ENCODE measurements at places on chromosomes 16 and 17. TPM values are rescaled to one million over a fixed set of nuclear protein-coding genes. Genes with fewer than 3 reads are reported as not detected.

SLC52A1 gene
- not detected for total RNA-seq

PRSS27 gene
- total RNA-seq = not detected

CD300LB gene
- 0.15 TPM for total RNA-seq

NPW gene
- not detected for total RNA-seq

ST6GALNAC2 gene
- 14.9 TPM for total RNA-seq

DNA sequence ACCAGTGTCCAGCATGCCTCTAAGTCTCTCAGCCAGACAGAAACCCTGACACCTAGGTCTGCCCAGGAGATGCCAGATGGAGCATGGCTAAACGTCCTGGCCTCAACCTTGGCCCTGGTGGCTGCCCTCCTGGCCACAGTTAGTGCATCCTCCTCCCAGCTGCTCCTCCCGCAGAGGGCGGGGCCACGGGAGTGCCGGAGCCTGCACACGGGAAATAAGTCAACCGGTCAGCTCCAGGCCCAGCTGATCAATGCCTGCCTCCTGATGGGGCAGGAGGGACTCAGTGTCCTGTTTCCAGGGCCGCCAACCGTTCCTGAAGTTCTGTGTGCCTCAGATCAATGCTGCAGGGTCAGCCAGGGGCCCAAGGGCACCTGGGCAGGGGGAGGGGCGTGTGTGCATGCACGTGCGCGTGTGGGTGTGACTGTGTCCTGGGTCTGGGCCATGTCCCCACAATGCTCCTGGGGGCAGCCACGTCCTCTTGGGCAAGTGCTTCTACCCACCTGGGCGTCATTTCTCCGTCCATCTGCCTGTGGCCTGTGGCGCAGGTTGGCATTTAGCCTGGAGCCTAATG lies 4.6 kb upstream of the KCNJ12 start:
- no peaks in the 10 kb centered on the region for H3K36me3 ChIP-seq
- no peak for DNase-seq
- H3K27ac ChIP-seq = peak overlapping the region; percentile 71
- peaks cover 21% of the 10 kb centered on the region for H3K4me1 ChIP-seq

DNA sequence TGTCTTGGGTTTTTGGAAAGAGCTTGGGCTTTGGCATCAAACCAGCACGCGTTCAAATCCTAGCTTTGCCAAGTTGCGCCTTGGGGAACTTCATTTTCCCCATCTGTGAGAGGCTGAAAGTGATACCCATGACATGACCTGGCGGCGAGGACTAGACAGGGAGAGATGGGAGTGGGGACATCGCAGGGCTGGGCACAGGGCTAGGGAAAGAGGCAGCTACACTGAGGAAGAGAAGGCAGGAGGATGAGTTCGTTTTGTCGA lies 202.9 kb downstream of the IRF8 start:
- no peak overlapping the region for H3K4me3 ChIP-seq
- H3K4me1 ChIP-seq = no peaks in the 10 kb centered on the region
- H3K27me3 ChIP-seq = peaks cover 19% of the 10 kb centered on the region

DNA sequence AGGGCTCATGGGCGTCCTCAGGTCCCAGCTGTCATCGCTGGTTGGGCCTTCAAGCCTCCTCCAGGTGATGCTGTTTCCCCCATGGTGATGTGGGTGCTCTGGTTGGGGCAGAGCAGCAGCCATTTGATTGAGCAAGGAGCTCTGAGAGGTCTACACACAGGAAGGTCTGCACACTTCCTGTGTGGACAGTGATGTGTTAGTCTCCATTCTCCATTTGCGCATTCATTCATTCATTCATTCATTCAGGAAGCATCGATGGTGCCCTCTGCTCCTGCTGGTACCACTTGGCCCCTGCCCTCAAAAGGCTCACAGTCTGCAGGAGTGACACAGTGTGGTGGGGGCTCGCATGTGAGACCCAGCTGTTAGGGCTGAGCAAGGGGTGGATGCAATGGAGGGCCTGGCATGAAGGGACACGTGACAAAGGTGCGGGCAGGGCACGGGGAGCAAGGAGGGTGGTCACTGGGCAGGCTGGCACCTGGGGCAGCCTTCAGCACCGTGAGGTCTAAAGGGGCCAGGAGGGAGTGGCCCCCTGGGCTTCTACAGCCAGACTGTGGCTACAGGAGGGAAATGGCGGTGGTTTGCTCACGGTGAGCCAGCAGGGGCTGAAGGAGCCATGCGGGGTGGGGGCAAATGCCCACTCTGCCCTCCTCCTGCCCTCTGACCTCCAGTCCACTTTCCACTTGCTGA lies 1.5 kb downstream of the ADGRG3 start:
- H3K27me3 ChIP-seq = no peaks in the 10 kb centered on the region
- no peak overlapping the region for H3K27ac ChIP-seq
- no peaks in the 10 kb centered on the region for H3K4me1 ChIP-seq
- H3K4me3 ChIP-seq = no peak overlapping the region
- no peaks in the 10 kb centered on the region for H3K36me3 ChIP-seq
- DNase-seq = no peak

DNA sequence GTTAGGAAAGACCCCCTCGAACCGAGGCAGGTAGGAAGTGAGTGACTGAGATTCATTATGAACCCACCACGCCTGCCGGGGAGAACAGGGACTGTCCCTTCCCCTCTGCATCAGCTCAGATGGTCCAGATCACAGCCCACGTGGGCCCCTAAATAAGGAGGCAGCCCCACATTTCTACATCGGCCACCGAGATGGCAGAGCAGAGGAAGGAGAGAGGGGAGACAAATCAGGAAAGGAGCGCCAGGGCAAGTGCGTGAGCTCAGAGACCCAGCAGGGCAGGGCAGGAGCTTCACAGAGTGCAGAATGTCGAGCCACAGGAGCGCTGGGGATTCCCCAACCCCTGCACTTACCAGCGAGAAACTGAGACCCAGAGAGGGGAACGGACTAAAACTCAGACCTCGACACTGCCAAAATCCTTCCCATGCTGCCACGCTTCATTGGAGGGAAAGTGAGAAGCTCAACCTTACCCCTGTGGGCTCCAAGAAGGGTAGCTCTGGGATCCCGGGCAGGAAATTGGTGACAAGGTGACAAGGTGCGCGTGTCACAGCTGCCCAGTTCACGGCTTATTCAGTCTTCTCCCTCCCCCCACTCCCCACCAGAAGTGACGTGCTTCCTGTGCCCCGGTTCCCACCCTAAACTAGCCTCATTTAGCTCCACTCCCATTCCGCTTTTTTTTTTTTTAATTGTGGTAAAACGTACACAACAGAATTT lies at the start of gene ICAM2:
Gene ICAM2 (minus strand): TSS at position 578 of the 711 bp plus-strand sequence. CDS start 13,942 bp downstream, outside the sequence.
- DNase-seq = peak; percentile 78
- H3K27me3 ChIP-seq = no peaks in the 10 kb centered on the region
- peak within 1 kb of the TSS; percentile 72 for H3K27ac ChIP-seq

GRCh38 chr17:77476931-77477805 lies 336.4 kb downstream of the SEC14L1 start:
- H3K4me1 ChIP-seq = peaks cover 51% of the 10 kb centered on the region
- H3K27ac ChIP-seq = peak overlapping the region; percentile 75
- H3K36me3 ChIP-seq = no peaks in the 10 kb centered on the region
- DNase-seq = peak; percentile 73
- H3K27me3 ChIP-seq = no peaks in the 10 kb centered on the region

GRCh38 chr17:33228548-33228947 lies 64.5 kb downstream of the ASIC2 start:
- no peaks in the 10 kb centered on the region for H3K36me3 ChIP-seq
- no peak overlapping the region for H3K27ac ChIP-seq
- DNase-seq = no peak
- no peaks in the 10 kb centered on the region for H3K4me1 ChIP-seq
- no peak overlapping the region for H3K4me3 ChIP-seq

- H3K27ac ChIP-seq = no peak overlapping the region
- no peak overlapping the region for H3K4me3 ChIP-seq
- no peaks in the 10 kb centered on the region for H3K27me3 ChIP-seq
- DNase-seq = no peak
- H3K4me1 ChIP-seq = peaks cover 5% of the 10 kb centered on the region
Observed at GRCh38 chr16:87245511-87245910, 71.7 kb downstream of the C16orf95 start.

GRCh38 chr16:5175266-5175665 lies 77.7 kb upstream of the EEF2KMT start:
- no peak for DNase-seq
- no peak overlapping the region for H3K4me3 ChIP-seq
- H3K36me3 ChIP-seq = no peaks in the 10 kb centered on the region
- no peaks in the 10 kb centered on the region for H3K4me1 ChIP-seq
- H3K27ac ChIP-seq = no peak overlapping the region

DNA sequence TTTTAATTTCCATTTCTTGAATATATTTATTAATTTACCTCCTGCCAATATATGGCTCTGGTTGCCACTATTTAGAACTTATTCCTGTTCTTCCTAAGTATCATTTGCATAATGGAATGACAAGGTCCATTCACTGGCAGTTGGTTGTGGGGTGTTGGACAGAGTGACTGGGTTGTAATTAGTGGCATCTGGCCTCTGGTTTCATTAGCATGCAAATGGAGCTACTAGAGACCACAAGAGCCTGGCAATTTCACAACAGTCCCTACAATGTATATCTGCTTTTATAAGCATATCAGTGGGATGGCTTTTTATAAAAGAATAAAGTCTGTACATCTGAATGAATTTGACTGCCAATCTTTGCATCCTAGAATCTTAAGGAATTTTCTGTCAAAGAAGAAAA lies 1030.9 kb upstream of the CDH8 start:
- no peak for DNase-seq
- no peaks in the 10 kb centered on the region for H3K27me3 ChIP-seq
- no peaks in the 10 kb centered on the region for H3K4me1 ChIP-seq
- no peaks in the 10 kb centered on the region for H3K36me3 ChIP-seq

DNA sequence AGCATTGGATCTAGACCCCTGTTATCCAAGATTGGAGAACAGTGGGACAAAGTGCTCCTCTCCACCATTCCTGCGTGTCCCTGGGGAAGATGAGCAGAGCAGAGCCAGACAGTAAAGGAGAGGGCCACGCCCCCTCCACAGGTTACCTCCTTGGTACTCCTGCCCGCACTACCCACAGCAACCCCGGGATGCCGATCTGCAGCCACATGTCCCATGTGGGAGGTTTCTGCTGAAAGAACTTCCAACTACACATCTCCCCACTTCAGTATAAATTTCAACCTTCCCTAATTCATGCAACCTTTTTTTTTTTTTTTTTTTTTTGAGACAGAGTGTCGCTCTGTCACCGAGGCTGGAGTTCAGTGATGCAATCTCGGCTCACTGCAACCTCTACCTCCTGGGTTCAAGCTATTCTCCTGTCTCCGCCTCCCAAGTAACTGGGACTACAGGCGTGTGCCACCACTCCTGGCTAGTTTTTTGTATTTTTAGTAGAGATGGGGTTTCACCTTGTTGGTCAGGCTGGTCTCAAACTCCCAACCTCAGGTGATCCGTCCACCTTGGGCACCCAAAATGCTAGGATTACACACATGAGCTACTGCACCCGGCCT lies 2.3 kb downstream of the RAB37 start:
- H3K4me3 ChIP-seq = no peak overlapping the region
- H3K4me1 ChIP-seq = no peaks in the 10 kb centered on the region
- no peak overlapping the region for H3K27ac ChIP-seq
- peaks cover 25% of the 10 kb centered on the region for H3K27me3 ChIP-seq

DNA sequence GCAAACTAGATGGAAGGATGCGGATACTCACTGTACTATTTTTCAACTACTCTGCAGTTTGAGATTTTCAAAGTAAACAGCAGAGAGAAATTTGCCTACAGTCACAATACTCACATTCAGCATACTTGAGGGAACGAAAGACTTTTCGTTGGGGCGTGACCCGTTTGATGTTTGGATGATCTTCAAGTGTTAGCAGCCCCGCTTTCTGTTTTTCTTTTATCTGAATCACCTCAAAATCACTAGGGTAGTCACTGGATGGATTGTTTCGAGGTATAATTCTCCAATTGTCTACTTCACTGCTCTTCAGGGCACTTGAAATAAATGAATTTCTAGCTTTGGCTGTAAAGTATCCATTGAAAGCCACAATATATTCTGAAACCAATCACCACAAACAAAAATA lies 17.8 kb downstream of the MBTPS1 start:
- H3K27me3 ChIP-seq = no peaks in the 10 kb centered on the region
- H3K27ac ChIP-seq = no peak overlapping the region
- peaks cover 11% of the 10 kb centered on the region for H3K4me1 ChIP-seq
- no peak for DNase-seq

DNA sequence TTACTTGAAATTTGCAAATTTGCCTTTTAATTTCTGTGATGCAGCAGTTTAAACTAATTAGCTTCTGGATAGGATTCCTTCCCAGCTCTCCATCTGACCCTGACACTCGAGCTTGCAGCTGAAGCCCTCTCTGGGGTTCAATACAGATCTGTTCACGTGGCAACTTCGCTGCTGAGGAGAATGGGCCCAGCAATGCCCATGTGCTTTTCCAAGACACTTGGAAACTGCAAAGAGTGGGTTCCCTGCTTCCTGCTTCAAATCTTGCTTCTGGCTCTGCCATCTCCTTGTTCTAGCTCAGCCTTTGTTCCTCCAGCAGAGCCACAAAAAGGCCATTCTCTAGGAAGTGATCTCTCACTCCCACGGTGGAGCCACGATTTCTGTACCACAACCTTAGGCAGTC lies 50.0 kb upstream of the IRX6 start:
- no peaks in the 10 kb centered on the region for H3K36me3 ChIP-seq
- H3K4me3 ChIP-seq = no peak overlapping the region
- no peak for DNase-seq
- no peaks in the 10 kb centered on the region for H3K27me3 ChIP-seq

DNA sequence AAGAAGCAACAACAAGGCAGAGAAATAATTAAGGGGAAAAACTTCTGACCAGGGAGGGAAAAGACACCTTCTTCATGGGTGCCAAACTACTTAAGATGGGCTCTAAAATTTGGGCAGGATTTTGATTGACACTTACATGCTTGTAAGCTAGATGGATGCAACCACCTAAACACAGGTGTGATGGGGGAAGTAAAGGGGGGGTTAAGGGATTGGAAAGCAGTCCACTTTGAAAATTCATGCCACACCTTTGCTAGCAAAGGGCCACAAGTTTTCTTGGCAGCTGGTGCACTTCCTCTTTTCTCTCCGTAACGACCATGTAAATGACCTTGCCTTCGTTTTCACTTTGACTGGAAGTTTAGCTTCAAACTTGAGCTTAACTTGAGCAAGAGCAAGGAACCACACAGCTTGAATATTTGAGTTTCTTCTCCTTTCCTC lies 14.3 kb upstream of the PRKAR1A start:
- H3K27ac ChIP-seq = no peak overlapping the region
- H3K36me3 ChIP-seq = no peaks in the 10 kb centered on the region
- peaks cover 3% of the 10 kb centered on the region for H3K4me1 ChIP-seq
- no peak overlapping the region for H3K4me3 ChIP-seq

DNA sequence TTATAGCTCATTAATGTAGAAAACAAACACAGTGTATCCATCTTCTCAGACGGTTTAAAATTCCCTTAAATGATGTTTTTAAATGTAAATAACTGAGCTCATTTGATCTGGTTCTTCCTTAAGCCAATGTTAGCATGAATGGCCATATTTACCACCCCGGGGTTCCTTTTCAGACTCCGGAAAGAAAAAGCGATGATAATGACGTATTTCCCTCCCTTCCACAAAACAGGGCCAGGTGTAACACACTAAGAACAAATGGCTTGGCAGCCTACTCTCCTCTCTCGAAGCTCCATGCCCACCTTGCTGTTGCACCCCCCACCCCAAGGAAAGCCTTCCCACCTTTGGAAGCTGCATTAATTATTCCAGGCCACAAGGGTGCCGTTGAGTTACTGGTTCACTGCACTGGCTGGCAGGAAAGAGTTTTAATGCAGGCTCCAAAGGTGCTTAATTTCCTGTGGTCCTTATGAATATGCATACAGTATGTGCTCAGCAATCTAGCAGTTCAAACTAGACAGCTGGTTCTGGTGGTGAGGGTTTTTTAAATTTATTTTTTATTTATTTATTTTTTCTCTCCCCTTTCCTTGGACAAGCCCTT lies 378.9 kb downstream of the WWOX start:
- H3K36me3 ChIP-seq = no peaks in the 10 kb centered on the region
- DNase-seq = no peak
- H3K4me1 ChIP-seq = no peaks in the 10 kb centered on the region
- H3K27ac ChIP-seq = no peak overlapping the region
- no peak overlapping the region for H3K4me3 ChIP-seq
